ENCODE measurements at places on chromosomes 1 and 21.

DNA sequence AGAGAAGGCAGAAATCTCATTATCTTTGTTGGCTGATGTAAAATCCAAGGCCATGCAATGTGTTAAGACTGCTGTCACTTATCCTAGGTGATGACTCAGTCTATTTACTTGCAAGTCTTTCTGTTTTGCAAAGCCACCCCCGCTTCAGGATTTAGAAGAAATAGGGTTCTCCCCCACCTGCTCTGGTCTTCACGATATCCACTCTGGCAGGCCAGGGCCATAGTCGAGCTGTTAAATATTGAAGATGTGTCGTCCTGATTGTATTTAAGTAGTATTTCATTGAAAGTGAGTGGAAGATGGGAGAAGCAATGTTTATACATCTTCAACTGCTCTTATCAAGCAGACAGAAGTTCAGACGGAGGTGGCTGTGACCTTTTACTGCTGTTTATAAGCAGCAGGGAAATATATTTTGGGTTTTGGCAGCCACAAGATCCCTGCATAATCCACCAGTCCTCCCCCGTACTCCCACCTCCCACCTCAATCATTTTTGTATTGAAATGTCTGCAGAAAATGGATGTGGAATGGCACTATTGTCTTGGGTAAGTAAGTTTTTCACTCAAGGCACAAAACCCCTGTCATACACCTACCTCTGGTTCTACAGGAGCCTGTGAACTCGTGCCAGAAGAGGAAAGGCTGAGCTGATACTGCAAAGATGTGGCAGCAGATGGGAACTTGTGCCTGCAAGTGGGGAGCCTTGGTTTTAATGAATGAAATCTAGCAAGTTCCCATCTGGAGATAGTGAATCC, 117.4 kb downstream of the MRPS6 start:
- no peak for DNase-seq

- DNase-seq = no peak
Measured at GRCh38 chr1:238568735-238569134, 678.0 kb upstream of the ZP4 start.

- DNase-seq = no peak
Measured at GRCh38 chr1:11676386-11677103, 4.4 kb downstream of the MAD2L2 start.

GRCh38 chr1:229058111-229058561, 212.8 kb upstream of the RAB4A start:
- no peak for DNase-seq

- DNase-seq = no peak
Measured at GRCh38 chr1:26788836-26789611, 1.3 kb downstream of the PIGV start.

All from GOT3 (cell line).